ENCODE measurements at places on chromosomes 1 and 21.

GRCh38 chr1:212944229-212944901 lies 6.0 kb upstream of the VASH2 start:
- no peak for DNase-seq

DNA sequence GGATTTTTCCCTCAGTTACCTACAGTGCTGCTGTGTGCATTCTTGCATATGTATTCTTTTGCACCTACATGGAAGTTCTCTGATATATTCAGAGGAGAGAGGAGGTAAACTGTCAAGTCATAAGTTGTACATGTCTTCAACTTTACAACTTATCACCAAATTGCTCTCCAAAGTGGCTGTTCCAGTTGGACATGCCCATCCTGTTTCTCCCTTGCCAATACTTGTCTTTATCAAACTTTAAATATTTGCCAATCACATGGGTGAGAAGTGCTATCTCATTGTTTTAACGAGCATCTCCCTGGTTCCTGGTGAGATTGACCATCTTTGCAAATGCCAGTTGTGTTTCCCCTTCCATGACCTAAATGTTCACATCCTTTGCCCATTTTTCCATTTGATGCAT lies 88.2 kb downstream of the KIF26B start:
- DNase-seq, result no peak

- no peak for DNase-seq
Observed at GRCh38 chr1:163290025-163290640, 31.6 kb upstream of the NUF2 start.

DNA sequence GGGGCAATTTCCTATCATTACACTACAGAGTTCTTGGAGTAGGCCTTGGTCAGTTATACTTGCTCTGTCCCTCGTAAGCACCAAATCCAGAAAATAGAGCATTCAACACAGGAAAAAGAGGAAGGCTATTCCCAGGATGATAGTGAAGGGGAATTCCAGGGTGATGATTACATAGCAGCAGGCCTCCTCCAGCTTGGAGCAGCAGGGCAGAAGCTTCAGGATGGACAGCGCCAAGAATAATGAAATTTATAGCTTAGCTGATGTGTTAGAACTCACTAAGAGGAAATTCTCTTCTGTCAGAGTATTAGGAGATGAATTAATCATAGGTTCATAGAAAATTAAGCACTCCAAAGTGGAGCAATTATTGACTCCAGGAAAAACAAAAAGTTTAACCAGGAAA lies 10.8 kb upstream of the SMAP2 start:
- no peak for DNase-seq

GRCh38 chr1:176243746-176244145 lies 36.7 kb upstream of the COP1 start:
- DNase-seq, result no peak

- no peak for DNase-seq
Observed at GRCh38 chr1:76256289-76257223, 182.0 kb downstream of the ST6GALNAC3 start.
